ENCODE measurements at places on chromosomes 12 and 14.

GRCh38 chr14:102538602-102539543 is 29.3 kb upstream of the ANKRD9 start:
- DNase-seq, result no peak

DNA sequence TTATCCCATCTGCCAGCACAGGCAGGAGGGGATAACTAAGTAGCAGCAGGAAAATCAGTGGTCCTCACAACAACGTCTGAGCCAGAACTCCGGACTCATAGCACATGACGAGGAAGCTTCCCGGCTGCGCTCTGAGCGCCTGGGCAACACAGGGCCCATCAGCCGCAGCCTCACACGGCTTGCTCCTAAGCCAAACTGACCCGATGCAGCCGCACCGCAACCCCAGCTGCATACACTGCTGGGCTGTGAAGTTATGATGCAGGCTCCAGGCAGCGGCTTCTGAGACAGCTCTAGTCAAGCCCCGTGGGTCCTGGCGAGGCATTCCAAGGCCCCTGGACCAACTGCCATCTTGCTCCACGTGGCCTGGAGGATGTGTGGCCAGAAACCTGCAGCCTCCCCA is 28.1 kb downstream of the ZFYVE21 start:
- DNase-seq, result peak; percentile 13

DNA sequence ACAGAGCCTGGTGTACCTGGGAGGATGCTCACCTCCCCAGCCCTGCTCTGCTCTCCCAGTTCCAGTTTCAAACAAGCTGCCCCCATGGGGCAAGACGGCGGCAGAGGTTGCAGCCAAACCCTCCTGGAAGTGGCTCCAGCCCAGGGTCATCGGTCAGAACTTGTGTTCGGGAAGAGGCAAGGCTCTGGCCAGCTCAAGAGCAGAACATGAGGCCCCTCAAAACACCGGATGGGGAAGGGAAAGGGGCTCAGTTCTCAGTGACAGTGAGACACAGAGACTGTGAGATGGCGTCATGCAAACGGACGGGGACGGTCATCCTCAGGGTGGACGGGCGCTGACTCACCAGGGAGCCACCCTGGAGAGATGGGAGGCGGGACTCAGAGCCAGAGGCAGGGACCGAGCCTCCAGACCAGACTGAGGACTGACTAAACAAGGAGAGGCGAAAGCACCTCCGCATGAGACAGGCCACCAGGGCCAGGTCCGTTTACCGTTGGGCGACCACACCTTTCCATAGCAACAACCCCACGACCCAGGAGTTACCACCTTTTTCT is 63.9 kb upstream of the GALNT9 start:
- DNase-seq, result no peak

DNA sequence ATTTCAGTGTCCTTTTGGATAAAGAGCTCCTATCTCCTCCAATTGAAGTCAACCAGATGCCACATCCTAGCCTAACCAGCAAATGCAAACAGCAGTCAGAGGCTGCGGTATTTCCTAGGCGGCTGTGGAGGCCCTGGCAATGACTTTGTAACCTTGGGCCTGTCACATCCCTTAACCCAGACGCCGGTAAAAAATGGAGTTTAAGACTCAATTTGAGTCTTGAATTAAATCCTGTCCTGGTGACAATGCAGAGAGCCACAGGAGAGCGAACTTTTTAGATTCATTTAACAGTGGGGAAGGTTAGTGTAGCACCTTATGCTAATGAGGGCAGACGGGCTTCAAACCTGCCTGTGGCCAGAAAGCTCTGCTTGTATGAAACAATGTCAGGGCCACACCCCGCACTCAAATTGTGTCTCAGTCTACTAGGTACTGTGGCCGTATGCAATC is 1.3 kb downstream of the C12orf75 start:
- DNase-seq, result no peak

- no peak for DNase-seq
These were observed 56.6 kb downstream of the SUDS3 start for GRCh38 chr12:118432812-118433545.

DNA sequence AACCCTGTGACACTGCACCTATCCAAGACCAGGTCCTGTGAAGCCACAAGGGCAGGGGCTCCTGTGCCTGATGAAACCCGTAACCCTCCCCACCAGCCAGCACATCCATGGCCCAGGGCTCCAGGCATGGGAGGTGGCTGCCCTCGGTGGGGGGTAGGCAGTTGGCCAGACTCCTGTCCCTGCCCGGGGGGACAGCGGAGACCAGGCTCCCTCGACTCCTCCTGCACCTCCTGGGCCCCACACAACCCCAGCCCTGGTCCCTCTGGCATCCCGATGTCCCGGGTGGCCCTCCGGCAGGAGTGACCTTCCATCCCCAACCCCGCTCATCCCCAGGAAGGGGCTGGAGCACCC is 11.4 kb downstream of the AKT1 start:
- no peak for DNase-seq

DNA sequence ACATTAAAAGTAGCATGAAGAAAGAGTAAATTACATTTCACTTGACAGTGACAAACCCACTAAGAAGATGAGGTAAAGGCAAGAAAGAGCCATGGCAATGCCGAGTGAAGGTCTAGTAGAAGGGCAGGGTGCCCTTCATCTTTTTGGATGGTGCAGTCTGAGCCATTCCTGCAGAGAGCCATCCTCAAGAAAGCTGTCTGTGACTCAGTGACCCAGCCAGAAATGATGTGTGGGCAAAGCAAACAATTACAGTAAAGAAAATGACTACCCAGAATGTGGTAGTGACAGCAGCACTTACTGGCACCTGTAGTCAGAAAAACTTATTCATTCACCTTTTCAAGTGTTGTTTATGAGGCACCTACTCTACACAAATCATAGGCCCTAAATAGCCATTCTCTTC is 281.7 kb downstream of the DUSP6 start:
- DNase-seq, result no peak

DNA sequence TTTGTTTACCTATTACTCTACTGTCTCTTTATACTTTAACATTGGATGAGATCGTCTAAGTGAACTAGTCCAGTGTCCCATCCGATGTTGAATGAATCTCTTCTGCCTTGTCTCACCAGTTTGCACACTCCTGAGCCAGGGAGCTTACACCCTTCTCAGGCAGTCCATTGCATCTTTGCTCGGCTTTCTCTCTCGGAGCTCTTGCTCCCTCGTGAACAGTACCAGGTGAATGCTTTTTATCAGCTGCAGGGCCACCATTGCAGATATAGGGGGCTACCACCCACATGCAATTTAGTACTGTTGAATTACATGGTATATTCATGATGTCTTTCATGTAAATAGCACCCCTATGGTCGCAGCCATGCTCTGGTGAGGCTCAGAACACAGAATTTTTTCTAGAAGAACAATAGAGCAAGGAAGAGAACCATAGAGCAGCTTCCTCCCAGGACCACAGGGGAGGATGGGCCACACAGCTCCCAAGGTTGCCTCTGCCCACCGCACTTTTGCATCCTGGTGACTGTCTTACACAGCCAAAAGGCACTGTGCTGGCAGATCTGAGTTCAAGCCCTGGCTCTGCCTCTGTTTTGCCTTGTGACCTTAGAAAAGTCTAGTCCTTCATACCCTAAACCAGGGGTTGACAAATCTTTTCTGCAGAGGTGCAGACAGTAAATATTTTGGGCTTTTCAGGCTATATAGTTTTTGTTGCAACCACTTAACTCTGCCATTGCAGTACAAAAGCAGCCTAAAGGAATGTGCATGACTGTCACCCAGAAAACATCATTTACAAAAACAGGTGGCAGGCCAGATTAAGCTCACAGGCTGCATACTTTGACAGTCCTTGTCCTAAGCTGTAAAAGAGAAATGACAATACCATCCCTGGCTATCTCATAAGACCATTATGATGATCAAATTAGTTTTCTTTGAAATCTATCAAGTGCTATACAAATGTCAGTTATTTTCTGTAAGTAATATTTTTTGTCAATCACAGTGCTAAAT is 35.4 kb downstream of the PLEKHG7 start:
- DNase-seq, result no peak

DNA sequence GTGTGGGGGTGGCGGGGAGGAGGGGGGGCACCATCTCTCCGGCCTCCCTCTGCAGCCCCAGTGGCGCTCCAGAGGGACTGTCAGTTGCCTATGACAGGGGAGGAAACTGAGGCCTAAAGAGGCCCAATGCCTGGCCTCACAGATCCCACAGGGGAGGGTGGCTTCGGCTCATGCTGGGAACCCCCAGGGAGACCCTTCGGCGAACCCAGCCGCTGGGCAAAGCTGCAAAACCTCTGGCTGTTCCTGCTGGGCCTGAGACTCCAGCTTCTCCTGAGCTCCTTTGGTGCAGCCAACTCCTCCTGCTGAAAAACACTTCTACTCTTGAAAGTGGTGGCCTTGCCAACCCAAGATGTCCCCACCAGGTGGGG is 170.1 kb upstream of the RTL1 start:
- DNase-seq, result no peak

GRCh38 chr12:116156614-116157013 is 120.9 kb downstream of the MED13L start:
- no peak for DNase-seq

DNA sequence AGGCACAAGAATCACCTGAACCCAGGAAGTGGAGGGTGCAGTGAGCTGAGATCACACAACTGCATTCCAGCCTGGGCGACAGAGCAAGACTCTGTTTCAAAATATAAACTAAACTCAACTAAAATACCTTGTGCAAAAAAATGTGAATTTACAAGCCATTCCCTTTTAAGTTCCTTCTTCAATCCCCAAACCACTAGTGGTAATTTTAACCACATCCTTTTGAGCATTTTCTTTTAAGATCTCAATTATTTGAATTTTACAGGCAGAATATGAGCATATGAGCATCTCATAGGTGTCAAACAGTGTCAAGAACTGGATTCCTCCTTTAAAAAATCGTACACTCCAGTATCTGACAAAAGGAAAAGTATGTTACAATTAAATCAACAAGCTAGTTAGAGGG is 57.0 kb upstream of the NPFF start:
- DNase-seq, result no peak

Measured in tibial nerve (tissue), 4 donors.